ENCODE measurements at places on chromosomes 5 and 9.

GRCh38 chr9:127509955-127510299 is 58.6 kb downstream of the LRSAM1 start:
- DNase-seq = no peak

DNA sequence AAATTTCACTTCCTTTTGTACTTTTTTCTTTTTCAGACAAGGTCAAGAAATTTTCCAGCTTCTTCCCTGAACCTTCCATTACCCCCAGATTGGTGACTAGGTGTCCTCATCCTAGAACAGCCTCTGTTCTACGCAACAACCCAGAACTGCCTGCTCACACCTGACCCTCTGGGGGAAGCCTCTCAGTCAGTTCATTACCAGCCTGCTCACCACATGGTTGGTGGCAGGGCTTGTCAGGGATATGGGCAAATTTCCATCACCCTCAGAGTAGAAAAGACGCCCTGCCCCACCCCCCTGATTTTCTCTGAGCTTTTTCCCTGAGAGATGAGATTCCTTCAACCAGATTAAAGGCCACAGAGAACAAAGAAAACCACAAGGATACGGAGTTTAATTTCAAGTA is 5.3 kb upstream of the CFAP95 start:
- DNase-seq = no peak

- no peak for DNase-seq
Observed at GRCh38 chr5:175248416-175248905, 195.5 kb downstream of the DRD1 start.

DNA sequence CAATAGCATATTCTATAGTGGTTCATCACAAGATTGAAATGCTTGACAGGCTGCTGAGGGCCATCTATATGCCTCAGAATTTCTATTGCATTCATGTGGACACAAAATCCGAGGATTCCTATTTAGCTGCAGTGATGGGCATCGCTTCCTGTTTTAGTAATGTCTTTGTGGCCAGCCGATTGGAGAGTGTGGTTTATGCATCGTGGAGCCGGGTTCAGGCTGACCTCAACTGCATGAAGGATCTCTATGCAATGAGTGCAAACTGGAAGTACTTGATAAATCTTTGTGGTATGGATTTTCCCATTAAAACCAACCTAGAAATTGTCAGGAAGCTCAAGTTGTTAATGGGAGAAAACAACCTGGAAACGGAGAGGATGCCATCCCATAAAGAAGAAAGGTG is 43.8 kb downstream of the GCNT1 start:
- DNase-seq = no peak

DNA sequence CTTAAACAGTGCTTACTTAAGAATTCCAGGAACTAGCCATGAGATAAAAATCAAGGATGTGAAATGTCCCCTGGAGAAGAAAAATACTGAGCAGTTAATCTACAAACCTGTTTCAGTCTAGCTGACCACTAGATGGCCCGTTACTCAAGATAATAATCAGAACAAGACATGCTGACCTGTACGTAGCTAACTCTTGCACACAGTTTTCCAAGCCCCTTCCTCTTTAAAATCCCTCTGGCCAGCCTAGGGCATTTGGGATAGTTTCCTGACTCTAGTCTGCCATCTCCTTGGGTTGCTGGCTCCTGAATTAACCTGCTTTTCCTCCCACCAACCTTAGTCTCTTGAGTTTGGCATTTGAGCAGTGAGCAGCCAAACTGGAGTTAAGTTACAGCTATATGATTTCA is 59.2 kb upstream of the TRAF1 start:
- DNase-seq = peak; percentile 66

GRCh38 chr9:137236238-137236935 is 4.7 kb upstream of the TUBB4B start:
- DNase-seq = no peak

- DNase-seq = no peak
Observed at GRCh38 chr9:33645706-33646105, 121.7 kb downstream of the ANKRD18B start.

- peak; percentile 65 for DNase-seq
Observed at GRCh38 chr5:71830681-71831539, 111.8 kb downstream of the CARTPT start.

DNA sequence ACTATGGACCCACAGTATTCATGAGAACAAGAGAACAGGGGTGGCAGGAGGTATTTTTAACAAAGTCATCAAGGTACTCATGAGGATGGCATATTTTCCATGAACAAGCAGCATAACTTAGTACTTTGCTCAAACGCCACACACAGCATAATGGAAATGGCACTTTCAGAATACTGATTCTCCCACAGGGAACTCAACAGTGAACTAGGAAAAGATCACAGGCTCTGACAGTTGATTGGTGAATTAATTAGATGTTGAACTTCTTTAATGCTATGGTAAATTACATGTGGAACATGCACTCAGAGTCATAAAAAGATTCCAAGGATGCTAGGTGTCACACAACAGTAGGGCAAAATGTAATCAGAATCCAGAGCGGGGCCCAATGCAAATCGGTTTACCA is 1088.6 kb upstream of the C9orf72 start:
- no peak for DNase-seq

GRCh38 chr5:119347574-119347973 is 8.2 kb upstream of the TNFAIP8 start:
- DNase-seq = no peak

DNA sequence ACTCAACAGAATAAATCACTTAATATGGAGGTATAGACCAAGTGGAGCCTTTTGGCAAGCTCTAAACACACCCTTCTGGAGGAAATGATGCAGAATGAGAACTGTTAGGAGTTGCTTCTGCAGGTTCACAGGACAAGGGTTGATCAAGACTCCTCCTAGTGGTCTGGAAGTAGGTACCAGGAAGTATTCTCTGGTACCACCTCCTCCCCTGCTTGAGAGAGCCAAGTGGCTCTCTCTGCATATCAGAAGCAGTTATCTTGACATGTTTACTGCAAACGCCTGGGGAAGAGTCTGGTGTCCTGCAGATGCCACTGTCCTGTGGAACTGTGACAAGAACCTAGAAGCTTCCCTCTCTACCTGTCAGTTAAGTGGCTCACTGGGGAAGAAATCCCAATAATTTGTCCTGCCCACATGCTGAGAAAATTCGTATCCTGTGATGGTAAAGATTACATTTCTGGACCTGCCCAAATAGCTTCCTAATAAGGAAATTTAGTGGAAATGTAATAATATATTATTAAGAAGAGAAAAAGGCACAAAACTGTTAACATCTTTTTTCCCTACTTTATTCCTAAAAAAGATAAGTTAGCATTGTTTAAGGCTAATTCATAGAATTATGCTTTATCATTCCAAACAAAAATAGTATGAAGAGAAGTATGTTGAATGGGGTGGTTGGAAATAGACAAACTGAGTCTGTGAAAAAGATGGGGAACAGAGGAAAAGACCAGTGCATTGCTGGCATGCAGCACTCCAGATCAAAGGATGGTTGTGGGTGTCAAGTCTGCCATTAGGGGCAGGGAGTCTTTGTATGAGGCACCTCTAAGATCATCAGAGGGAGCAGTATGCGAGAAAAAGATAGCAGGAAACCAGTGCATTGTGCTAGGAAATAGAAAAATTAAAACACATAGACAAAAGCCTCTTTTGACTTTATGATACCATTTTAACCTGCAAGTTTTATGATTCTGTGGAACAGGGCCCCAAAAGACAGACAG is 118.8 kb downstream of the CDC42SE2 start:
- no peak for DNase-seq

DNA sequence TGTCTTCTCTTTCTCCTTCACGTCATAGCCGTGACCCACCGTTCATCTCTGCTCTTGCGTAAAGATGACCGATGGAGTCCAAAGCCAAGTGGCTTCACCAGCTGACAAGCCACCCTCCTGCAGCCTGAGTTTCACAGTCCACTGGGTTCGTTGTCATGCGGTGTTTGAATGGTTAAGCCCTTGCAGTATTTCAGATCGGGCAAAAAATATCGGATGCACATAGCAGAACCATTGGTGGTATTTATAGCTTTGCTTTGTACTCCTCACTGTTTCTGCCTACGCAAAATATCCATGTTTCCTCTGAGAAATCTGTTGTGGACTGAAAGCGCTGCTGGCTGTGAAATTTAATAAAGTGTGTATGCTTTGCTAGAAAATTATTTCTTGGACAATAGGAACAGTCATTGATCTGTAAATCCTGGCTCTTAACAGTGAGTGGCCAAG is 34.5 kb upstream of the NCS1 start:
- no peak for DNase-seq

GRCh38 chr9:136592666-136593065 is 46.8 kb upstream of the NOTCH1 start:
- DNase-seq = no peak

- DNase-seq = no peak
Observed at GRCh38 chr9:24488896-24489295, 56.8 kb downstream of the IZUMO3 start.

DNA sequence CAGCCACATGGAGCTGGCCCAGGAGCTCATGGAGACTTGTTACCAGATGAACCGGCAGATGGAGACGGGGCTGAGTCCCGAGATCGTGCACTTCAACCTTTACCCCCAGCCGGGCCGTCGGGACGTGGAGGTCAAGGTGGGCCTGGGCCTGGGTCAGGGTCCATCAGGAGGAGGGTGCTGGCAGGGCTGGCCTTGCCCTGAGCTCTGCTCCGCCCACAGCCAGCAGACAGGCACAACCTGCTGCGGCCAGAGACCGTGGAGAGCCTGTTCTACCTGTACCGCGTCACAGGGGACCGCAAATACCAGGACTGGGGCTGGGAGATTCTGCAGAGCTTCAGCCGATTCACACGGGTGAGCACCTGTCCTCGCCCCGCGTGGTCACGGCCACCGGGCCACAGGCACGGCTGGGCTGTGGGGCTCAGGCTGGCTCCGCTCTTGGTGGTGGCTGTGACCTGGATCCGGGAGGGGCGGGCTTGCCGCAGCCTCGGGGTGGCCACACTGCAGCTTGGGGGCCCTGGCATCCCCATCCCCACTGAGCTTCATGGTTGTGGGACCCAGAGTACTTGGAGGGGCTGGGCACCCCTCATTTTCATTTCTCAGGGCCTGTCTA is 7.1 kb downstream of the DPP7 start:
- DNase-seq = no peak

- DNase-seq = no peak
Observed at GRCh38 chr9:137031904-137032640, at the start of gene FUT7. TSS of gene FUT7 (minus strand) at chr9:137032088. CDS start at chr9:137031991, 97 bp downstream.

DNA sequence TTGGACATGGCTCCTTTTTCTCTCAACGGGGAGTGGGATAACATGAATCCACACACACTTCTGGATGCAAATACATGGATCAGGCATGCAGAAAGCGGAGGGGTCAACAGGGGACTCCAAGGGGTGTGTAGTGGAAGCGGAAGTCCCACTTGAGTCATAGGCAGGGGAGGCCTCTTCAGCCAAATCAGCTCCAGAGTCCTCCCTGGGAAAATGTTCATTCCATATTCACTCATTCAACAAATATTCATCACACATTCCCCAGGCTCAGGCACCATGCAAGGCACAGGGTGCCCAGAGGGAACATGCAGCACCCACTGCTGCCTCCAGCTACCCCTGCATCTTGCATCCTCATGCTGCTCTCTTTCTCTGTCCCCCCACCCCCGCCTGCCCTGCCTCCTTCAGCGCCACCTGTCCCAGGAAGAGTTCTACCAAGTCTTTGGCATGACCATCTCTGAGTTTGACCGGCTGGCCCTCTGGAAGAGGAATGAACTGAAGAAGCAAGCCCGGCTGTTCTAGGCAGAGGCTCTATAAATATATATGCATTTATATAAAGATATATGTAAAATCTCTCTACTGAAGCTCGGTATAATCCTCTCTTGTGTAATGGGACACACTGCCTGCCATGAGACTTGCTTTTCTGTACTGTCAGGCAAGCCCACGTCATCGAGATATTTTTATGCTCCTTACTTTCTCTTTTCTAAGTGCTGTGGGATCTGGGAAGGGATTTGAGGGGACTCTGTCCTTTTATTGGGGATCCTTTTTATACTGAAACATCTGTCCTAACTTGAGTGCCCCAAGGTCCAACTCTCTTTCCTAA is 13.6 kb upstream of the AFAP1L1 start:
- DNase-seq = peak; percentile 45

- no peak for DNase-seq
Observed at GRCh38 chr9:131690941-131691573, 48.8 kb downstream of the RAPGEF1 start.

- DNase-seq = no peak
Observed at GRCh38 chr9:108586471-108587139, 269.2 kb downstream of the ACTL7B start.

DNA sequence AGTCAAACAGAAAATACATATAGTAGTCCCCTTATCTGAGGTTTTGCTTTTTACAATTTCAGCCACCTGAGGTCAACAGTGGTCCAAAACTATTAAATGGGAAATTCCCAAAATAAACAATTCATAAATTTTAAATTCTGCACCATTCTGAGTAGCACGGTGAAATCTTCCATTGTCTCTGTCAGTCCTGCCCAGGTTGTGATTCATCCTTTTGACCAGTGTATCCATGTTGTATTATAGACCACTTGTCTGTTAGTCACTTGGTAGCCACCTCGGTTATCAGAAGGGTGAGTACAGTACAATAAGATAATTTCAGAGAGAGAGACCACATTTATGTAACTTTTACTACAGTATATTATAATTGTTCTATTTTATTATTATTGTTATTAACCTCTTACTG is 2.8 kb downstream of the CCDC152 start:
- no peak for DNase-seq

- no peak for DNase-seq
Observed at GRCh38 chr5:122301016-122301415, 11.0 kb upstream of the SNCAIP start.

- no peak for DNase-seq
Observed at GRCh38 chr5:56056875-56057274, 62.1 kb upstream of the IL6ST start.

Measured in AG04449 (cell line).